ENCODE measurements at places on chromosomes 6 and 20.

DNA sequence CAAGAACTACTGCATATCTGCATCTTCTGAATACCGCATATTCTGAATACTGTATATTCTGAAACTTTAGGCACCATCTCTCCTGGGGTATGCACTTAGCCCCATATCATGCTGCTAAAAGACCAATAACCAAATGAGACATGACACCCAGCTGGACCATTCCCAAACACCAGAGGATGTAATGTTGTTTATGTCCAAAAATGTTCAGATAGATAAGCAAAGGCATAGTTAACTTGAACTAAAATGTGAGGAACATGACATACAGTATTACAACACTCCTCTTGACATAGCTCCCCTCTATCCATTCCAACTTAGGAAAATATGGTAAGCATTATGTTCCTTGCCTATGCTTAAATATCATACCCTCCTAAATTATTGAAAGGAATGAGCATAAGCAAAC, 127.3 kb downstream of the TENT5A start:
- no peak for DNase-seq

- DNase-seq = no peak
These were observed 191.3 kb upstream of the ARID1B start for GRCh38 chr6:156585859-156586258.

DNA sequence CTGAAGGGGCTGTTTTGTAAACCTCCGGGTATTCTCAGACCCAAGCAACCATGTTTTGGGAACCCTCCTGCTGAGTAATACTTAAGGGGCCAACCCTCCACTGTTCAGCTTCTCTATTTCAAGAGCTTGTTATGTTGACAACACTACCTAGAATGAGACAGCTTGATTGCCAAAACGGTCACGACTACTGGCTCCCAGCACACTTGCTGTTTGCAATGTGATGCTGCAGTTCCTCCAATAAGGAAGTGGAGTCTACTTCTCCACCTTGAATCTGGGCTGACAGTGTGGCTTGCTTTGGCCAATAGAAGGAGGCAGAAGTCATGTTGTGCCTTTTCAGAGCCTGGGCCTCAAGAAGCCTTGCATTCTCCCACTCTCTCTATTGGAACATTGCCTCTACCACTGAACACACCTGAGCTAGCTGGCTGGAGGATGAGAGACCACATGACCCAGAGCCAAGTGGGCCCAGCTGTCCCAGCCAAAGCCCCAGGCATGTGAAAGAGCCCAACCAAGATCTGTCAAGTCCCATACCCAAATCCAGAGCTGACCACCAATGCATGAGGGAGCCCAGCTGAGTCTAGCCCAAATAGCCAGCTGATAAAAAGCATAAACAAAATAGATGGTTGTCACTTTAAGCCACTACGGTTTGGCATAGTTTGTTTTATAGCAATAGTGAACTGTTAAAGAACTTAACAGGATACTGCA, 108.0 kb downstream of the PRND start:
- DNase-seq = no peak

DNA sequence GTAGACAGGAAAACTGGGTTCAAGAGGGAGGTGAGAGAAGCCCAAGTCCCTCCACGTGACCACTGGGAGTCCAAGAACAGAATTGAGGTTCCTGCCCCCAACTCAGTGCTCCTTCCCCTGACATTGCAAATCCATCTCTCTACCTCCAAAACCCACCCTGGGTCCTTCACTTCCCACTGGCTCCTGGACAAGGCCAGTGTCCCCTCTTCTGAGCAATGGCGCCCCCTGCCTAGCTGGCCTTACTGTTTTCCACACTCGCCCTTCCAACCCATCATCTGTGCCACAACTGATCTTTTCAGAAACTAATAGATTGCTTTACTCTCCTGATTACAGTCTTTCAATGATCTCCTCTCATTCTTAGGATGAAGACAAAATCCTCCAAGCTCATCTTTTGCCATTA, 200.3 kb downstream of the ANKRD60 start:
- no peak for DNase-seq

GRCh38 chr6:143542888-143543287, 31.4 kb upstream of the FUCA2 start:
- DNase-seq = no peak

GRCh38 chr20:2775139-2775538, 25.3 kb downstream of the CPXM1 start:
- no peak for DNase-seq

- DNase-seq = no peak
These were observed 19.4 kb upstream of the SDHAF4 start for GRCh38 chr6:70547313-70547712.

GRCh38 chr6:163417595-163417994, 3.1 kb downstream of the QKI start:
- no peak for DNase-seq

DNA sequence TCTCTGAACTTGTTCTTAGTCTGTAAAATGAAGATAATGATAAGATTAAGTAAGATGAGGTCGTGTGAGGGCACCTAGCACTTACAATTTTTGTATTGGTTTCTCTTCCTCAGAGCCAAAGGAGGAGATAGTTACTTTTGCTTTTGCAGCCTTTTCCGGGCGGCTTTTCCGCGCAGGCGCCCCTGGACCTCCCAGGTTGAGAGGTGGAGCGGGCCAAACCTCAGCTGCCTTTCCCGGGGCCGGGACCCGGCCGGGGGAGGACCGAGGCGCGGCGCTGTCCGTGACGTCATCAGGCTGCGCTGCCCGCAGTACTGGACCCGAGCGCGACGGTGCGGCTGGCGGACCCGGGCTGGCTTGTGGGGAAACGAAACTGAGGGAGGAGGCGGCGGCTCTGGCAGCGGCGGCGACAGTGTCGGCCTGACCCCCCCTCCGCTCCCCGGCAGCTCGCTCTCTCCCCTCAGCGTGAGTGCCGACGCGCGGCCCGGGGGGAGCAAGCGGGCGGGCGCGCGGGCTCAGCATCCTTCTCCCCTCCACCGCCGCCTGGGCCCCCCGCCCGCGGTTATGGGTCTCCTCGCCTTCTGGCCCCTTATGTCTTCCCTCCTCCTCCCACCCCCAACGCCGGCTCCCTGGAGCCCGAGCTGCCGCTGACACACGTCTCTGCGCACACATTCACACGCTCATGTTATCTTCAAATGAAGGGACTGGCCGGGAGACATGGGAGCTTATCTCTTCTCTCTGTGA, at the start of gene CMTR1:
TSS of gene CMTR1 (plus strand) at position 306 of the 741 bp plus-strand sequence. CDS start 2,409 bp downstream, outside the sequence.
- peak; percentile 97 for DNase-seq

DNA sequence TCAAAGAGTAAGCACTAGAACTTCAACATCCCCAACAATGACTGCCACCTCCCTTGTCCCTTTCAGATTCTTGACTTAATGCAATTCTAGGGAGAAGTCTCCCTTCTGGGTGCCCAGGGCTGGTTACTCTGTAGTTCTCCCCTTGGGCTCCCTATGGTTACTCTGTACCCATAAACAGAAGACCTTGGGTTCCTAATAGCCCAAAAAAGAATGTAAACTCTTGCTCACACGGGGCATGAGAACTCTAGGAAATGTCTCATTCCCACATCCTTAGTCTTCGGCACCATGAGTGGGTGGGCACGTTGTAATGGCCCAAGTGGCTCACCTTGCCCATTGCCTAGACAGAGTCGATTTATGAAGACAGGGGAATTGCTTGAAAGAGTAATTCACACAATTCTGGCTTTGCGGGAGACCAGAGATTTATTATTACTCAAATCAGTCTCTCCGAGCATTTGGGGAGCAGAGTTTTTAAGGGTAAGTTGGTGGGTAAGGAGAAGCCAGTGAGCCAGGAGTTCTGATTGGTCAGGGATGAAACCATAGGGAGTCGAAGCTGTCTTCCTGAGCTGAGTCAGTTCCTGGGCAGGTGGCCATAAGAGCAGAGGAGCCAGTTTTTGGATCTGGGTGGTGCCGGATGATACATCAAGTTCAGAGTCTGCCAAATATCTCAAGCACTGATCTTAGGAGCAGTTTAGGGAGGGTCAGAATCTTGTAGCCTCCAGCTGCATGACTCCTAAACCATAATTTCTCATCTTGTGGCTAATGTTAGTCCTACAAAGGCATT, 61.2 kb upstream of the SIRPG start:
- DNase-seq = no peak

DNA sequence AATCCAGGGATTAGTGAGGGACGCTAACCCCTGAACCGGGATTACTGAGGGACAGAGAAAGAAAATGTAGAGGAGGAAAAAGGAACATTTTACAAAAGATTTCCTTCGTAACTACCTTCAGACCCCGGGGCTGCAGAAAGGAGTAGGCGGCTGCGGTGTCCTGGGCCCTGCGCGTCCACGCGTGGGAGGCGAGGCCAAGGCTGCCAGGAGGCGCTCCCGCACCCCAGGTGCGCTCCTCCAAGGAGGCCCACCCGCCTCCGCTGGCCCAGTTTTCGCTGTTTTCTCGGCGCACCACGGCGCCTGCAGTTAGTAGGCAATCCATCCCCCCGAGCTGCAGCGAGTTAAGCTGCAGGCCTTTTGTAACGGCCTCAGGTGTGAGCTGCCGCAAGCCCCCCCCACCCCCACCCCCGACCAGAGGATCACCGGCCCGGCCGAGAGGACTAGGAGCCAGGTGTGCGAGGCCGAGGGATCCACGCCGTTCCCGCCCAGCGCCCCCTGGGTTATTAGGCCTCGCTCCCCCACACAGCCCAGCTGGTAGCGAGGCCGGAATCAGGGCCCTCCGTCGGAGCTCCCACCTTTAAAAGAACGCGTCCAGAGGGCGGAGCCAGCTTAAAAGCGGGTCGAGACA, 380.3 kb upstream of the ARID1B start:
- peak; percentile 27 for DNase-seq

GRCh38 chr6:5151955-5152401, 66.8 kb downstream of the PPP1R3G start:
- DNase-seq = no peak

DNA sequence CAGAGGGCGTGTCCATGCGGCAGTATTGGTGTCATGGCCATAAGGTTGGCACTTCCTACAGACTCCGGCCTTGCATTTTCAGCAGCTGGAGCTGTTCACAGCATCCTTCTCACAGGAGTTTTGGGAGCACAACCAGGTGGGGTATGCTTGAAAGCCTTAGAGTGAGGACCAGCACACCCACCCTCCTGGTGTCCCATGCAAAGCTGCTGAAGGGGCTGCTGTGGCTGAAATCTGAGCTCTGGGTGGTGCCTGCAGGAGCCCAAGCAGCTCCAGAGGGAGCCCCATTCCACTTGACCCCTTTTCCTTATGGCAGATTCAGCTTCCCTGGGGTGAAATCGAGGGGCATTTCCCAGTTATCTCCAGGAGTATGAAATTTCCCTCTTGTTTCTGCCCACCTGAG, 74.0 kb upstream of the BHLHE23 start:
- peak; percentile 2 for DNase-seq

GRCh38 chr6:124433387-124434160, 528.7 kb upstream of the RNF217 start:
- no peak for DNase-seq

GRCh38 chr6:112879920-112880413, 532.8 kb downstream of the RFPL4B start:
- peak; percentile 12 for DNase-seq

DNA sequence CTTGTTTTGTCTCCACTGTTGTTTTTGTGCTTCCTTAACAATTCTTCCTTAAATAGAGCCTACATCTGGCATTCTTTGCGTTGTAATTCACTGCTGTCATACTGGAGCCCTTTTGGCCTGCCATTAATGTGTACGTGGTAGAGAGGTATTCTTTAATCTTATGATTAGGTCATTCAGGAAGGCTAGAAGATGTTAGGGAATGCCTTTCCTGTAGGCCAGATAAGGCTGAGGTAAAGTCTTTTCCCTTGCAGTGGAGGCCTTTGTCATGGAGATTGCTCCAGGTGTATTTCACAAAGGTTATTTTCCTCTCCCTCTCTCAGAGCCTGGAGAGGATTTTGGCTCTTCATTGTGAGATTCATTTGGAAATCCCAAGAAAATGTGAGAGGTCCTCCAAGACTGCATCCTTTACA, 146.9 kb downstream of the FUT9 start:
- DNase-seq = no peak

GRCh38 chr6:90989763-90990162, 402.9 kb upstream of the MAP3K7 start:
- DNase-seq = no peak

DNA sequence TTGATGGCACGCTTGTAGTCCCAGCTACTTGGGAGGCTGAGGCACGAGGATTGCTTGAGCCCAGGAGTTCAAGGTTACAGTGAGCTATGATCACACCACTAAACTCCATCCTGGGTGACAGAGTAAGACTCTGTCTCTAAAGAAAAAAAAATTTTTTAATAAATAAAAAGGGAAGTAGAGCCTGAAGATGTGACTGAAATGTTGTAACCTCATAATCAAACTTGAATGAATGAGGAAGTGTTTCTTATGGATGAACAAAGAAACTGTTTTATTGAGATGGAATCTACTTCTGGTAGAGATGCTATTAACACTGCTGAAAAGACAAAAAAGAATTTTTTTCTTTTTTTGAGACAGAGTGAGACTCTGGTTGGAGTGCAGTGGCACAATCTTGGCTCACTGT, 6.7 kb downstream of the MAK start:
- DNase-seq = no peak

DNA sequence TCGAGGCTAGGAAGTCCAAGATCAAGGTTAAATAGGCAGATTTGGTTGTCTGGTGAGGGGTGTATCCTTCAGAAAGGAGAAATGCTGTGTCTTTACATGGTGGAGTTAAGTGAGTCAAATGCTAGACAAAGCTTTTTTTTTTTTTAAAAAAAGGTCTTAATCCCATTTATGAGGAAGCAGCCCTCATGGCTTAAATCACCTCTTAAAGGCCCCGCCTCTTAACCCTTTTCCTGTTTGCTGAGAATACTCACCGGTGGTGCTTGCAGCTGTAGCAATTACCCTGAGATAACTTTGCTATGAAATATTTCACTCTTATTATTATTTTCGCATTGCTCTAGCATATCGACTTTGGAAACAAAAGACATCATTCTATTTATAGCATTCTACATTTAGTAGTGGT, 30.8 kb downstream of the FBXO30 start:
- DNase-seq = no peak

DNA sequence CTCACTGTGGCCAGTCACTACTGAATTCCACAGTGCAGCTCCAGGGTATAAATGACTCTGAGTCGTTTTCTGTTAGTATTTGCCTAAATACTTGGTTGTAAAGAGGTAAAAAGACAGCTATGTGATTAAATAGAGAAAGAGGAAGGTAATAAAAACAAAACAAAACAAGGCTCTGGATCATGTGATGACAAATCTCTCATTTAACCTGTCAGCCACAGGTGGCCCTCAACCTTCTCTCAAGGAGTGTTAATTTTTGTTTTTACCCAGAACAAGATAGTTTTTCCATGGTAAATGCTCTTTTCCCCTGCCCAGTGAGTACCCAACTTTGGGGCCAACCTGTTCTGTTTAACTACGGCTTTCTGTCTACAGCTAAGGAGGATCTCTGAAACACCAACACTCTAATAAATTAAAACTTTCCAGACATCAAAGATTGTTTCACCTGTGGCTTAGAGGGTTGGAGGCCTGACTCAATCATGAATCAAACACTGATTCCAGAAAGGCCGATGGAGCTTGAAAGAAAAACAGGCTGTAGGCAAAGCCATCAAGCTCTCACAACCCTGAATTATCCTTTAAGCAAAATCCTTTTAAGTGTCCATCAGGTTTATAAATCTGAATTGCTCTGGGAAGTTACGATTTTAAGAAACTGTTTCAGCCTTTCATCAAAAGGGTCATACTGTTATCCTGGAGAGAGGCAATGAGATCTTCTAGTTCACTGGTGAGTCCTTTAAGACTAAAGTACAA, 81.5 kb upstream of the BCLAF1 start:
- no peak for DNase-seq
